Activated naive CD4-positive, alpha-beta T cell treated with anti-CD3 and anti-CD28 coated beads, Interleukin-2, amount 10 ng/mL, durations not matched to agents 5 hours and 36 hours (primary cell): ENCODE measurements at places on chromosomes 16 and 17. TPM values are rescaled to one million over a fixed set of nuclear protein-coding genes. Genes with fewer than 3 reads are reported as not detected.

GPR142 gene
- total RNA-seq: not detected

DNASE1L2 gene
- 2.6 TPM for total RNA-seq

FGF11 gene
- 21.6 TPM for total RNA-seq

GFAP gene
- total RNA-seq: not detected

TBC1D3H gene
- total RNA-seq: not detected

MON1B gene
- 69.6 TPM for total RNA-seq

CHD9NB gene
- not detected for total RNA-seq

SLFN12L gene
- 95.3 TPM for total RNA-seq

STH gene
- total RNA-seq: not detected

TBC1D3I gene
- total RNA-seq: 0.17 TPM

VAT1L gene
- total RNA-seq: not detected

NLRC5 gene
- total RNA-seq: 413 TPM

CD300E gene
- total RNA-seq: not detected

CNGB1 gene
- not detected for total RNA-seq

SERPINF2 gene
- total RNA-seq: 0.28 TPM

HYDIN gene
- total RNA-seq: not detected

OR4D1 gene
- total RNA-seq: 0.91 TPM

TPSAB1 gene
- total RNA-seq: not detected

DVL2 gene
- total RNA-seq: 47.5 TPM

RAB26 gene
- total RNA-seq: 0.15 TPM

EXOC3L1 gene
- not detected for total RNA-seq

TMC6 gene
- 483 TPM for total RNA-seq

NR1D1 gene
- total RNA-seq: 5.9 TPM

BORCS6 gene
- total RNA-seq: 15.0 TPM

GAS7 gene
- total RNA-seq: 0.78 TPM

NPB gene
- 0.10 TPM for total RNA-seq

CNTNAP4 gene
- not detected for total RNA-seq

DNAI2 gene
- 1.5 TPM for total RNA-seq
